ENCODE measurements at places on chromosomes 4 and X.

GRCh38 chrX:17527922-17528321 lies 152.9 kb downstream of the NHS start:
- DNase-seq: no peak

DNA sequence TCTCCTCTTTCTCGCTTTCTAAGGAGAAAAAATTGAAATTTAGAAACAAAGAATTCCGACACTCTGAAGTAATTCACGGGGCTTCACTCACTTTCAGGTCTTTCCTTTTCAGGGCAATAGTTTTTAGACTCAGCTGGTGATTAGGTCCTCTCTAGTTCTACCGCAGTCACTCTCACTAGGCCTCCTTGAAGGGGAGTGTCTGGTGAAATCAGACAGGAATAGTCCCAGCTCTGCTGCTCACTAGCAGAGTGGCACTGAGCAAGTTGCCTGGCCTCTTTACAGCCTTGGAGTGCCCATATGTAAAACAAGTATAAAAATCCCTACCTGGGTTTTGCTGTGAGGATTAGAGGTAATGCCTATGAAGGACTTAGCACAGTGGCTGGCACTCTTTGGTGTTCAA lies 64.1 kb downstream of the NEUROG2 start:
- no peak for DNase-seq

GRCh38 chr4:76293772-76294171 lies 12.8 kb upstream of the STBD1 start:
- DNase-seq: no peak

DNA sequence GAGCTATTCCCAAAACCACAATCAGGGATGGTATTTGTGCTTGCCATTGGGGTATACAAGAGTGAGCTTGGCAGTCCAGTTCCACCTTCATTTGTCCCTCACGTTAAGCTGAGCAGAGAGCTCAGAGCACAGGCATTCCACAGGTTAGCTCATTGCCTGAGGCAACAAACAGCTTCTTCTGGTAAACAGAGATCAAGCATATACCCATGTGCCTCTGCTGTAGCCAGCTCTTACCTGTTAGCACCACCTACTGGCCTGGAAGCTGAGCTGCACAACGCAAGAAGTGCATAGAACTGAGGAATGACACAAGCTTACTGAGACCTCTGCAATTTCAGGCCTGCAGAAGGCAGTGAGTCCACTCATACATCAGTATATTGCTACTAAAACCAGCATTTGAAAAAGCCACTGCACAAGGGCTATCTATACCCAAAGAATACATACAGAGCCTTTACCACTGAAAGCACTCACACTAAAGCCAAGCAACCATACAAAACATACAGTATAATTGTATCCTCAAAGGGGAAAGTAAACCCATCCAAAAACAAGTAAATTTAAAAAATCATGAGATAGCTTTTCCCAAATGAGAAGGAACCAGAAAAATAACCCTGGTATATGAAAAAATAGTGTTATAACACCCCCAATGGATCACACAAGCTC lies 258.3 kb upstream of the GABRA2 start:
- DNase-seq: no peak

DNA sequence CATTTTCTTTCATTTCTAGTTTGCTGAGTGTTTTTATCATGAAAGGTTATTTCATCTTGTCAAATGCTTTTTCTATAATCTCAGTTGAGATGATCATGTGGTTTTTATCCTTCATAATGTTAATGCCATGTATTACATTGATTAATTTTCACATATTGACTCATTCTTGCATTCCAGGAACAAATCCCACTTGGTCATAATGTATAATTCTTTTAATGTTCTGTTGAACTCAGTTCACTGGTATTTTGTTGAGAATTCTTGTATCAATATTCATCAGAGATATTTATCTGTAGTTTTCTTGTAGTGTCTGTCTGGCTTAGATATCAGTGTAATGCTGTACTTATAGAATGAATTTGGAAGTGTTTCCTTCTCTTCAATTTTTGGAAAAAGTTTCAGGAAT lies 16.7 kb upstream of the LHFPL1 start:
- DNase-seq: no peak

- no peak for DNase-seq
Measured at GRCh38 chr4:186416451-186417060, 138.8 kb downstream of the MTNR1A start.

- no peak for DNase-seq
Measured at GRCh38 chrX:132742246-132742645, 216.2 kb downstream of the HS6ST2 start.

GRCh38 chr4:78210694-78211410 lies 153.7 kb downstream of the FRAS1 start:
- DNase-seq: no peak

DNA sequence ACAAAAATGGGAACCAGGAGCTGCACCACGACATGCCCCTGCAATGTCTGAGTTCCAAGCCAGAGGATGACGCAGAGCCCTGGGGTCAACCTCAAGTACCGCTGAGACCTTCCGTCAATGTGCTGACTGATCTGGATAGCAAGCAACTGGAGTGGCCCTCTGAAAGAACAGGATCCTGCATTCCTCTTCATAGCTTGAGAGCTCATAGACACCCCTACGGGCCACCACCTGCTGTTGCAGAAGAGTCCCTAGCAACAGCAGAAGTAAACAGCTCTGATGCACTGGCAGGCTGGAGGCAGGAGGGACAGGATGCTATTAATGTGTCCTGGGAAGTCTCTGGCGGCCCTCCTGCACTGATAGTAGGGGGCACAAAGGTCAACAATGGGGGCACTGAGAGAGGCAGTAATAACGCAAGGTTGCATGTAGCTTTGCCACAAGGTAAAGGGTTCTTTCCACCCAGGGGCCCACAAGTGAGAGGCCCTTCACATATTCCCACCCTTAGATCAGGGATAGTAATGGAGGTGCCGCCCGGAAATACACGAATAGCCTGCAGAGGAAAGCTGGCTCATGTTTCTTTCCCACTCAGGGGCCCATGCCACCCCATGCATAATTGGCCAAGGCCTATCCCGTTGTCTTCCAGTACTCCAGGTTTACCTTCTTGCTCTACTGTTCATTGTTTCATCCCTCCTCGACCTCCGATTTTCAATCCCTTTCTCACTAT lies 1.3 kb downstream of the PRR32 start:
- DNase-seq: no peak

GRCh38 chr4:142556048-142556447 lies 290.1 kb downstream of the INPP4B start:
- no peak for DNase-seq

- DNase-seq: no peak
Measured at GRCh38 chr4:57136281-57136680, 26.1 kb upstream of the IGFBP7 start.

- no peak for DNase-seq
Measured at GRCh38 chr4:7844594-7844991, 95.1 kb downstream of the AFAP1 start.

GRCh38 chr4:33025236-33025635 lies 2305.1 kb downstream of the PCDH7 start:
- no peak for DNase-seq

DNA sequence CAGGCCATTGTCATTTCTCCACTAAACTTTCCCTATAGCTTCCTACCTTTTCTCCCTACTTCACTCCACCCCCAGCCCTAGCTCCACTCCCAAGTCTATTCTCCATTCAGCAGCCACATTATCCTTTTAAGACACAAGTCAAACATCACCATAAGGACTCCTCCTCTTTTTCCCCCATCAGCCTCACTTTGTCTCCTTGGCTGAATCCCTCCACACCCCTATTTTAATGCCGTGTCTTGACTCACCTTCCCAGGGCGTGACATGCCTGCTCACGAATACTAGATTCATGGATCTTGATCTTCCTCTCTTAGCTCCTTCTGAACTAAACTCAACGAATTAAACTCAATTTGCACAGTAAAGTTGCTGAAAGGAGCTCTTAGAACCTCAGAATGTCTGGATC lies 281.9 kb downstream of the PTTG2 start:
- no peak for DNase-seq

- no peak for DNase-seq
Measured at GRCh38 chr4:3422241-3422801, 19.4 kb upstream of the HGFAC start.

GRCh38 chr4:102139932-102140331 lies 205.3 kb downstream of the SLC39A8 start:
- DNase-seq: no peak

DNA sequence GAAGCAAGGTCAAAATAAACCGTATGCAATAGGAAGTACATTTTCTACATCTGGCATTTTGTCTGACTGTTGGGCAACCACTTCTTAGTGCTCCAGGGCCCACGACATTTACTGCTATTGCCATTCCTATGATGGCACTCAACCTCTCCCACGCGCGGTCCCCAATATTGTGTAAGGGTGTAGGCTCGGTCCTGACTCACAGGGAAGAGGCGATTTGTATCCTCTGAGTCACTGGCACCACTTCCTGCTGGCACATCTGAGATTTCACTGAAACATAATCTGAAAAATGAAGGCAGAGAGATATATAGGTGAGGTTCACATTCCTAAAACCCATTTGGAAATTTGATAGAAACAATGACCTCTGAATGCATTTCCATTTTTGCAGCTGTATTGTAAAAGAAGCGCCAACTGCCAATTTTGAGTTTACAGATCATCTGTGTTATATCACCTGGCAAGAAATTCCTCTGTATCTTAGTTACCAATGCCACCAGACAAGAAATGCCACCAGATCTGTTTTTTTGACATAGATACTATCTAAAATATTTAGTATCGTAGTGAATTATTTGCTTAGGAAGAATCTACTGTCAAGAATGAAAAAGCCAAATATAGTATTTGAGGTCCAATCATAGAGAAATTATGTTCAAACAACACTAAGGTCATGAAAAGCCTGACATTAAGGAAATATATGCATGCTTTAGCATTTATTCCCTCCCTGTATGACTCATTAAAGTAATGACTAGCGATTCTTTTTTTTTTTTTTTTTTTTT lies 9.8 kb downstream of the EREG start:
- peak; percentile 11 for DNase-seq

DNA sequence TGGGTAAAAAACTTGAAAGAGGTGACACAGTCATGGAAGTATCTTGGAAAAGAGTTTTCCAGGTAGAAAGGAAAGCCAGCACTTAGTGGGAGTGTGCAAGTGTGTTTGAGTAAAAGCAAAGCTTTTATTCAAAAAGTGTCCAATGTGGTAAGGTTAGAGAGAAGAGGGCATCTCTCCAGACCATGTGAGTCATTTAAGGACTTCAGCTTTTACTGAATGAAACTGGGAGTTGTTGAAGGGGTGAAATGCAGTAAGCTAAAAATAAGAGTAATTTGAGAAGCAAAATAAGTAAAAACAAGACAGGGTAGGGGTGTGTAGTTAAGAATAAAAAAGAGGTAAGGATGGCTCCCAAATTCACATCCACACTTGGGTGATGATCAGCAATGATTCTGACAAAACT lies 238.9 kb downstream of the SLC7A11 start:
- DNase-seq: no peak

DNA sequence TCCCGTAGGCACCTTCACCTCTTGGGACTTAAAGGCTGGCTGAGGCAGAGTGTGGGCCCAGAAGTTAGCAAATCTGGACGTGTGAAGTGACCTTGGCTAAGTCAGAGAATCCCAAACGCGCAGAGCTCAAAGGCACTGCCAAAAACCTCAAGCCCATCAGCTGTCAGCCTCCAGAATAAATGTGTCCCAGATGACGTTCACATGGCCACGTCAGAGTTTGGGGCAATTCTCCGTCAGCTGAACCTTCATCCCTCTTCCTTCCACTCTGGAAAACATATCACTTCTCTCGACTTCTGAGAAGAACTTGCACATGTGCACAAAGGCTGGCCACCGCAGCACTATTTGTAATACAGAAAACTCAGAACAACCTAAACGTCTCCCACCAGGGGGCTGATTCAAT lies 35.7 kb upstream of the APLN start:
- no peak for DNase-seq

DNA sequence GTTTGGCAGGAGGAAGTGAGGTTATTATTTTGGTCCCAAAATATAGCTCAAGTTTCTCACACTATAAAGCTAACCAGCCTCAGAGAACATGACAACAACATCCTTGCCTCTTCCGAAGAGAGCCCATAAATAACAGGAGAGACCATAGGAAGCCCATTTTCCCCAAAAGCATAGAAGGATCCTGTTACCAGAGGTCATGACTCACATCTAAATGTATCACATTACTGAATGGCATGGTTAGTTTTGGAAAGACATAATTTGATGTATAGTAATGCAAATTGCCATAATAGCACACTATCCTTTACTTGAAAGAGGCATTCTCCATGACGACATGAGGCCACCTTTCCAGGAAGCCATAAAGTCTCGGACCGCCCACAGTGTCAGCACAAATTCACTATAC lies 238.8 kb upstream of the GRIA3 start:
- no peak for DNase-seq

- no peak for DNase-seq
Measured at GRCh38 chr4:129804461-129804981, 708.6 kb downstream of the C4orf33 start.

- DNase-seq: no peak
Measured at GRCh38 chr4:174401471-174402130, 117.9 kb downstream of the CEP44 start.

DNA sequence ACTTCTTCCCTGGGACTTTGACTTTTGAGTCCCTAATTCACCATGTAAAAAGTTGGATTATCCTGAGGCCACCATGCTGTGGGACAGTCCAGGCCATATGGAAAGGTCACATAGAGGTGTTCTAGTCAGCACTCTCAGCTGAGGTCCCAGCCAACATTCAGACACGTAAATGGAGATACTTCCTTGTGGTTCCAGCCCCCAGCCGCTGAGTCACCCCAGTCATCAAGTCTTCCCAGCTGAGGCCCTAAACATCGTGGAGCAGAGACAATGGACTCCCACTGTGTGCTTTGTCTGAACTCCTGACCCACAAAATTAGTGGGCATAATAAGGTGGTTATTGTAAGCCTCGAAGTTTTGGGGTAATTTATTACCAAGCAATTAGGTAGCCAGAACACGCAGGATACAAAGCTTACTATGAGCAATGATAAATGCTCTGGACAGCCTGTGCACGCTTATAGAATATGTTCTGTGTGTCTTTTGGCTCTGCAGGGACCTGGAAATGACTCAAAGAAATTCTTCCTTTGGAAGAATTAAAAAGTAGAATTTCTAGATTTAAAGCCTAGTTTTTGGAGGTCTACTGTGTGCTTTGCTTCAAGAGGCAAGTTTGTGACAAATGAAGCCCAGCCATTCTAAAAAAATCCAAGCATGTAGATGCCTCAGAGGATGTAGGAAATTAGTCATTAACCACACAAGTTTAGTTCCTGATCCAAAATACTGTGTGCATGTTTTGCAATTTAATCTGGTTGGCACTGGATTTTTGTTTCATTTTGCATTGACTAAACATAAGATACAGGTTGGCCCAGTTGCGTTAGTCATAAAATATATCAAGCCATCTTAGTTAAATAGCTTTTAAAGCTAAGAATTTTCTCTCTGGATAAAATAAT lies 33.2 kb upstream of the SLC9A7 start:
- DNase-seq: peak; percentile 10

DNA sequence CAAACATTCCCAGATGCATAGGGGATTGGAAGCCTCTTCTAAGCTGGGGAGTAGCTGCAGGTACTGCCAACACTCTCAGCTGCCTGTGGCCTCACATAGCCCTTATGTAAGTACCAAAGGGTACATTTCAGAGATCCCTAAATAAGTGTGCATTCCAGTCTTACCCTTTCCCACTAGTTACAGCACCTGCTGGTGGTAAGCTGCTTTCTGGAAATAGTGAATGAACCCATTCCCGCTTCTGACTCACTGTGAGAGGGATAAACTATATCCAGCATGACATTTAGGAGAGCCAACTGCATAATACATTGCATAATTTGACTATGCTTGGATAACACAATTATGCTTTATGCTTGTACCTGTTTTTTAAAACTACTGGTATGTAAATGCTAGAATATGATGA lies 149.0 kb downstream of the FAM13A start:
- no peak for DNase-seq

GRCh38 chr4:75643651-75644050 lies 13.3 kb upstream of the CDKL2 start:
- DNase-seq: no peak
